ENCODE measurements at places on chromosomes 16 and 17. TPM values are rescaled to one million over a fixed set of nuclear protein-coding genes. Genes with fewer than 3 reads are reported as not detected.

The KRTAP3-2 gene
- total RNA-seq = not detected

DNA sequence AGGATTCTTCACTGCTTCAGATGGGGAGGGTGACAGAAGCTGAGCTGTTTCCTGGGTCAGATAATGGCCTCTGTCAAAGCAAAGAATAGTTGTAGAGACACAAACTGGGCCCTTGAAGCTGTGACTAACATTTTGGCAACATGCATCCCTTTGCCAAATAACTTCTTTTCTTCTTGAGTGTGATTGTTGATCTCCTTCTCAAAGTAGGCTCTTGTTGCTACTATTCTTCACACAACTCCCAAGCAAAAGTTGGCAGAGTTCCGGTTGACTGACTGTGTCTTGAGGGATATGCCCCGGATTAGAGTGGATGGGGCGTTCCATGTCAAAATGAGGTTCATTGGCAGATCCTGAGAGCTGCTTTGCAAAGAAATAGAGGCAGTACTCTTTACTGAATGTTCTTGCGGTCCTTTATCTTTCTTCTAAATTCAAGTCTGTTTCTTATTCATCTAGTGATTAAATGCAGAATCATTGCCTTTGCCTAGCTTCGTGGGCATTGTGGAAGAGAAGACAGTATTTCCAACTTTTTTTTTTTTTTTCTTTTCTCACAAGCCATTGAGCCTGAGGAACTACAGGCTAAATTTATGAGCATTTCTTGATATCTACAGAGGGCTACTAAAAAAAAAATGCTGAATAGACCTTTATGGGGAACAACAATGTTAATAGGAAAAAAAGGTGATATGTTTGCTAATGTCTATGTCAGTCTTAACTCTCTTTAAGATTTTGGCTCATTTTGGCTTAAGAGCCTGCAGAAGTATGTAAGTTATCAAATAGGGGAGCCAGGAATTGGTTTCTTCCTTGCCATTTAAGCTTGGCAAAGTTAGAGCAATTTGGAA is 5.8 kb downstream of the WIPF2 start:
- no peak for DNase-seq
- no peaks in the 10 kb centered on the region for H3K27me3 ChIP-seq
- H3K36me3 ChIP-seq = peaks cover 13% of the 10 kb centered on the region
- no peak overlapping the region for H3K4me3 ChIP-seq
- H3K27ac ChIP-seq = no peak overlapping the region

DNA sequence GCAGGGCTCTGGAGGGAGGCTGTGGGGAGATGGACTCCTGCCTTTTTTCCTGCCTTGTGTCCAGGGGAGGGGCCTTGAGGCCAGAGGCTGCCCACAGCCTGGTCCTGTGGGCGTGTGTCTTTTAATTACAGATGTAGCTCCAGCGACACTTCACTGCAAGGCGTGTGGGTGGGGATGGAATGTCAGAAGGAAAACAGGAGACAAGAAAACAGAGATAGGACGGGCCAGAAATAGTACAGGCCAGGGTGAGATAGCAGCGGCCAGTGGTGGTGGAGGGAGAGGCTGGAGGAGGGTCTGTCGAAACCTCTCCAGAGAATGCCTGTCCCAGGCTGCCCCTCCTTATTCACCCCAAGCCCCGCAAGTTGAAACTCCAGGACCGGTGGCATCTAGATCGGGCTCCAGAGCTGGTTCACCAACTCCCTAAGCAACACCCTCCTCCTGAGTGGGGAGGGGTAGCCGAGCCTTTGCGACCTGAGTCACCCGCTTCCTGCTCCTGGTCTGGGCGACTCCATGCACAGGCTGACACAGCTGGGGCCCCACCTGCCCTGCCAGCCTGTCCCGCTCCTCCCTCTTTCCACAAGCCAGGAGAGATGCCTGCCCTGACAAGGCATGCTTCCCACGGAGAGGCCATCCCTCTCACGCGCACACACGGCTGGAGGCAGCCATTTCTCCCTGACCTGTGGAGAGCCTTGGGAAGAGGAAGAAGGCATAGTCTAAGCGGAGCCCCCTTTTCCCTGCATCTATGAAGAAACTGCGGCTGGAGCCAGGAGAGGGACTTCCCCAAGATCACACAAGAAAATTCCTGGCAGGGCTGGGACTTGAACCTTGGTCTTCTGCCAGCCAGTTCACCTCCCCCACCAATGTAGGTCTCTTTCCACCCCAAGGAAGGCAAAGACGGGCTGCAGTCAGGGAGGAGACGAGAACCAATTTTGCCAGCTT is 6.6 kb upstream of the JUP start:
- H3K4me1 ChIP-seq = peaks cover 2% of the 10 kb centered on the region
- no peak for DNase-seq
- no peaks in the 10 kb centered on the region for H3K36me3 ChIP-seq

The CDH3 gene
- total RNA-seq = not detected

- no peak for DNase-seq
- no peak overlapping the region for H3K4me3 ChIP-seq
- H3K36me3 ChIP-seq = no peaks in the 10 kb centered on the region
- no peaks in the 10 kb centered on the region for H3K4me1 ChIP-seq
- H3K27me3 ChIP-seq = no peaks in the 10 kb centered on the region
Observed at GRCh38 chr17:74130276-74130675, 73.2 kb upstream of the RPL38 start.

- no peaks in the 10 kb centered on the region for H3K27me3 ChIP-seq
- DNase-seq = no peak
- peaks cover 12% of the 10 kb centered on the region for H3K4me1 ChIP-seq
Observed at GRCh38 chr16:66698046-66698445, 1.5 kb upstream of the CMTM4 start.

- no peaks in the 10 kb centered on the region for H3K4me1 ChIP-seq
- H3K27me3 ChIP-seq = peaks cover 53% of the 10 kb centered on the region
- no peak overlapping the region for H3K4me3 ChIP-seq
Observed at GRCh38 chr16:75271441-75272096, 20.1 kb upstream of the BCAR1 start.

DNA sequence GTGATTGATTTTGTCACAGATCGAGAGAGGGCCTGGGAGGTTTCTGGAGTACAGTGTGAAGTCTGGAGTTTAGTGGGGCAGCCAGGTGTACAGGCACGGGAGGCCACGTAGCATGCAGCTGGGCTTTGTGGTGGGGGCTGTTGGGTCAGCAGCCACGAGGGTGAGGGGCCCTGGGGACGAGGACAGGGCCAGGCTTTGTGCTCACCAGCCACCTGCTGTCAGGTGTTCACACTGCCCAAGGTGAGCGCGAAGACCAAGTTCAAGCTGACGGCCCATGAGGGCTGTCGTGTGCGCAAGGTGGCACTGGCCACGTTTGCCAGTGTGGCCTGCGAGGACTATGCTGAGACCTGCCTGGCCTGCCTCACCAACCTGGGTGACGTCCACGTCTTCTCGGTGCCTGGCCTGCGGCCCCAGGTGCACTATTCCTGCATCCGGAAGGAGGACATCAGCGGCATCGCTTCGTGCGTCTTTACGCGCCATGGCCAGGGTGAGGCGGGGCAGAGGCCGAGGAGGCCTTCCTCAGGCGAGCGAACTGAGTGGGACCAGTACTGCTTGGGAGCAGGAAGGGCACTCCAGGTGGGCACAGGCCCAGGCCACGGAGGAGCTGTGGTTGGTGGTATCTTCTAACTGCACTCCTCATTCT is 15.9 kb downstream of the LLGL1 start:
- no peak overlapping the region for H3K4me3 ChIP-seq
- no peak for DNase-seq
- no peaks in the 10 kb centered on the region for H3K4me1 ChIP-seq
- no peaks in the 10 kb centered on the region for H3K27me3 ChIP-seq
- peaks cover 39% of the 10 kb centered on the region for H3K36me3 ChIP-seq

- H3K27me3 ChIP-seq = peaks cover 43% of the 10 kb centered on the region
- no peak for DNase-seq
- H3K4me1 ChIP-seq = no peaks in the 10 kb centered on the region
- H3K27ac ChIP-seq = no peak overlapping the region
- H3K4me3 ChIP-seq = no peak overlapping the region
Observed at GRCh38 chr17:78502611-78503148, 74.5 kb downstream of the DNAH17 start.

DNA sequence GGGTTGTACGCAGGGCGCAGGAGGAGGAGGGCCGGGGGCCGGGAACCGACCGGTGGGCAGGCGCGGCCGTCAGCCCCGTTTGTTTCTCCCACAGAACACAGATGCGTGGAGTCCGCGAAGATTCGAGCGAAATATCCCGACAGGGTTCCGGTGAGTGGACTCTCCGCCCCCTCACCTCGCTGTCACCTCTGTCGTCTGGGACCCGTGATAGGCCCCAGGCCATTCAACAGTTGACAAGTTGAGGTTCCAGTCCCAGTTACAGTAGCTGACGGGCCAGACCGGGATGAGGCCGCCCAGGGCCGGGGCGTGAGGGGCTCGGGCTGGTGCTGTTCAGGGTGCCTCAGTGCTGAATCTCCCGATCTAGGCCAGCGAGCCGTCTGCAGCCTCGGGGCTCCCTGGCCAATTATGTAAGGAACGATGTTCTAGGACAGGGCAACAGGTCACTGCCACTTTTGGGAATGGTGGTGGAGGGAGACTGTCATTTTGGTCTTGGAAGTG is 628 bp downstream of the GABARAPL2 start:
- peak overlapping the region; percentile 59 for H3K4me3 ChIP-seq
- H3K4me1 ChIP-seq = peaks cover 6% of the 10 kb centered on the region
- peak overlapping the region; percentile 12 for H3K27ac ChIP-seq
- no peak for DNase-seq
- H3K36me3 ChIP-seq = peaks cover 41% of the 10 kb centered on the region
- H3K27me3 ChIP-seq = peaks cover 4% of the 10 kb centered on the region

DNA sequence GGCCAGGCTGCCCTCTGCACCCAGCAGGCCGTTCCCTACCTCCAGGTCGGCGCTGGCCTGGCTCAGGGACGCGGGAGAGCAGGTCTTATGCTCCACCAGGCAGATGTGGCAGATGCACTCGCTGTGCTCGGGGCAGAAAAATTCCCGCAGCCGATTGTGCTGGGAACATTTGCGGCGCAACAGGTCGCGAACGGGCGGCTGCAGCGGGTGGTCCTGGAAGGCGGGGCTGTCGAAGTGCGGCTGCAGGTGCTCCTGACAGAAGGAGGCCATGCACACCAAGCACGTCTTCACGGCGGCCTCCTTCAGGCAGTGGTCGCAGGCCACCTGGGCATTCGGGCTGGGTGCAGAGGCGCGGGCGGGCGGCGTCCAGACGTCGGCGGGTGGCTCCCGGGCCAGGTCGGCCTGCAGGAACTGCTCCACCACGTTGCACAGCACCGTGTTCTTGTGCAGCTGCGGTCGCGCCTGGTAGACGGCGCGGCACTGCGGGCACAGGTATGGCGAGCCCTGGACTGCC is 439 bp downstream of the TRIM25 start:
- H3K27me3 ChIP-seq = no peaks in the 10 kb centered on the region
- H3K36me3 ChIP-seq = no peaks in the 10 kb centered on the region
- H3K4me3 ChIP-seq = peak overlapping the region; percentile 93

Data from T-cell (primary cell).